ENCODE measurements at places on chromosomes 13 and 19.

DNA sequence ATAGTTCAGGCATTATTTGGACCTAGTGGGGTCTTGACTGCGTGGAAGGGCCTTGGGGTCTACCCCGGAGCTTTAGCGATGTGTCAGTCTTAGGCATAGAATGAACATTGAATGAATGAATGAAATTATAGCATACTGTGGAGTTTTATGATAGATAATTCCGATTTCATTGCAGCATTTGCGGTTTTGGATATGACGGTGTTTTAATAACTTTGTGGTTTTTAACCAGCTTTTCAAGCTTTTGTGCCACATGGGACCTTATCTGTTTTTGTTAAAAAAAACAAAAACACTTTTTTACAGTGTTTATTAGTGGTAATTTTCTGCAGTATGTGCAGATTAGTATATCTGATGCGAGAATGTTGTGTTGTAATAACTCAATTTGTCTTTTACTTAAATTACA, 696 bp downstream of the NUP58 start:
- DNase-seq, result no peak

DNA sequence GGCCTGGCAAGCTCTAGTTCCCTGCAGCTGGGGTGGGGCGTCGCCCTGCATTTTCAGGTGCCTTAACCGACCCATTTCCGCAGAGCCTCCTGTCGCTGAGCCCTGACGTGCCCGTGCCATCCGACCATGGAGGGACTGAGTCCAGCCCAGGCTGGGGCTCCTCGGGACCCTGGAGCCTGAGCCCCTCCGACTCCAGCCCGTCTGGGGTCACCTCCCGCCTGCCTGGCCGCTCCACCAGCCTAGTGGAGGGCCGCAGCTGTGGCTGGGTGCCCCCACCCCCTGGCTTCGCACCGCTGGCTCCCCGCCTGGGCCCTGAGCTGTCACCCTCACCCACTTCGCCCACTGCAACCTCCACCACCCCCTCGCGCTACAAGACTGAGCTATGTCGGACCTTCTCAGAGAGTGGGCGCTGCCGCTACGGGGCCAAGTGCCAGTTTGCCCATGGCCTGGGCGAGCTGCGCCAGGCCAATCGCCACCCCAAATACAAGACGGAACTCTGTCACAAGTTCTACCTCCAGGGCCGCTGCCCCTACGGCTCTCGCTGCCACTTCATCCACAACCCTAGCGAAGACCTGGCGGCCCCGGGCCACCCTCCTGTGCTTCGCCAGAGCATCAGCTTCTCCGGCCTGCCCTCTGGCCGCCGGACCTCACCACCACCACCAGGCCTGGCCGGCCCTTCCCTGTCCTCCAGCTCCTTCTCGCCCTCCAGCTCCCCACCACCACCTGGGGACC, 1.2 kb downstream of the ZFP36 start:
- no peak for DNase-seq

DNA sequence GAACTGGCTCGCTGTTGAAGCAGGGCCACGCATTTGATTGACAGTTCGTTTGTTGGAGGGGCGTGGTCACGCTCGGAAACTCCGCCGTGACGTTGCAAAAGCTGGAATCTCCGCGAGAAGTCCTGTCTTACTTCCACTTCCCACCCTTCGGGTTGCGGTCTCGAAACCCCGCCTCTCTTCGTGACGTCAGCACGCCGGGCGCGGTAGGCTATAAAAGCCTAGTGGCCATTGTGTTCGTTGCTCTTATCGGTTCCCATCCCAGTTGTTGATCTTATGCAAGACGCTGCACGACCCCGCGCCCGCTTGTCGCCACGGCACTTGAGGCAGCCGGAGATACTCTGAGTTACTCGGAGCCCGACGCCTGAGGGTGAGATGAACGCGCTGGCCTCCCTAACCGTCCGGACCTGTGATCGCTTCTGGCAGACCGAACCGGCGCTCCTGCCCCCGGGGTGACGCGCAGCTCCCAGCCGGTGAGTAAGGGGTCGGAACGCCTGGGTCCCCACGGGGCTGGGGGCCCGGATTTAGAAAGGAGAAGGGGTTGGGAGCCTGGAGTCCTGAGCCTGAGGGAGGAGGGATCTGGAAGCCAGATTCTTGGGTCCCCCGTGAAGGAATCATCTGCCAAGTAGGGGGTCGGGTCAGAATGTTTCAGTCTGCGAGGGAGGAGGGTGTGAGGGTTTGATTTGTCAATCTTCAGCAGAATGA, at the start of gene PPP1R15A:
TSS of gene PPP1R15A (plus strand) at position 240 of the 702 bp plus-strand sequence. CDS start 813 bp downstream, outside the sequence.
- peak; percentile 99 for DNase-seq

DNA sequence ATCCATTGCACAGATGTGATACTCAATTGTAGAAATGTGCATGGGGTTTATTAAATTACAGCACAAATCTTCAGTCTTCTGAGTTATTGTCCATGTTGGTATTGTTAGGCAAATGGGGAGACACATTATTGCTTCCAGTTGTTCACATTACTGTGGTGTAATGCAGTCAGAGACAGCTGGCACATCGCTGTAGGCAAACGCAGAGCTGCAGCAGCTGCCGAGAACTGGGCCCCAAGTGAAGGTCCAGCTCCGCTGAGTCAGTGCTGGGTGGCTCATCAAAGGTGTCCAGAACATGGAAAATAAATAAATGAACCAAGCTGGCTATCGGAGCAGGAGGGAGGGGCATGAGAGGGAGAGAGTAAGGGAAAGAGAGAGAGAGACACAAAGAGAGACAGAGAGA, 299.1 kb upstream of the OBI1 start:
- no peak for DNase-seq

DNA sequence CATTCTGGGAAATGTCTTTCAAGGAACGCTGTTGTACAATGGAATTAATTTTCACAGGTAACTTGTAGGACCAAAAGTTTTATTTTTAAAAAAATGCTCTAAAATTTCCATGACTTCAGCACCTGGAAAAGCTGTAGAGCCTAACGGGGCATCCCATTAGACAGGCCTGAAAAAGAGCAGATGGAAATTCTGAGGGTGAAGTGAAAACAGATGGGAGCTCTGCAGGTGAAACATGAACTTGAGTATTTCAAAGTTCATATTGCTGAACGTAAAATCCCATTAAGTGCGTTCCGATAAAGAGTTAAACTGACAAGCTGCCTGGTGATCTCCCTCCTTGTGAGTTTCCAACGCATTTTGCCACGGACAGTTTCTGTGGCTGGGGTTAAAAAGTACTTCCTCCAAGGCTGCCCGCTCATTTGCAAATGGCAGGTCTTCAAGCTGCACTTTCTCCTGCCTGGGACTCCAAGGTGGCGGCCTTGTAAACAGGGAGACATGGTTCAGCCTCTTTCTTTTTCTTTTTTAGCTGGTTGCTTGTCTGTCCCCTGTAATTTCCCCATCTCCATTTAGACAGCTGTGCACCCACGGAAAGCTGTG, 450.4 kb downstream of the FGF9 start:
- no peak for DNase-seq

- DNase-seq, result peak; percentile 2
These were observed at the start of gene CTXN1 for GRCh38 chr19:7926021-7926726. Gene CTXN1, minus strand, starts transcription at chr19:7926135. Its CDS starts 597 bp downstream, at chr19:7925538.

GRCh38 chr13:101915331-101915730, 462.9 kb downstream of the ITGBL1 start:
- peak; percentile 88 for DNase-seq

- DNase-seq, result no peak
These were observed 44.6 kb downstream of the ANKRD27 start for GRCh38 chr19:32630338-32630737.

- DNase-seq, result no peak
These were observed 2.0 kb downstream of the FBL start for GRCh38 chr19:39843919-39844793.

GRCh38 chr19:11361037-11361770, 6.0 kb downstream of the PLPPR2 start:
- no peak for DNase-seq

DNA sequence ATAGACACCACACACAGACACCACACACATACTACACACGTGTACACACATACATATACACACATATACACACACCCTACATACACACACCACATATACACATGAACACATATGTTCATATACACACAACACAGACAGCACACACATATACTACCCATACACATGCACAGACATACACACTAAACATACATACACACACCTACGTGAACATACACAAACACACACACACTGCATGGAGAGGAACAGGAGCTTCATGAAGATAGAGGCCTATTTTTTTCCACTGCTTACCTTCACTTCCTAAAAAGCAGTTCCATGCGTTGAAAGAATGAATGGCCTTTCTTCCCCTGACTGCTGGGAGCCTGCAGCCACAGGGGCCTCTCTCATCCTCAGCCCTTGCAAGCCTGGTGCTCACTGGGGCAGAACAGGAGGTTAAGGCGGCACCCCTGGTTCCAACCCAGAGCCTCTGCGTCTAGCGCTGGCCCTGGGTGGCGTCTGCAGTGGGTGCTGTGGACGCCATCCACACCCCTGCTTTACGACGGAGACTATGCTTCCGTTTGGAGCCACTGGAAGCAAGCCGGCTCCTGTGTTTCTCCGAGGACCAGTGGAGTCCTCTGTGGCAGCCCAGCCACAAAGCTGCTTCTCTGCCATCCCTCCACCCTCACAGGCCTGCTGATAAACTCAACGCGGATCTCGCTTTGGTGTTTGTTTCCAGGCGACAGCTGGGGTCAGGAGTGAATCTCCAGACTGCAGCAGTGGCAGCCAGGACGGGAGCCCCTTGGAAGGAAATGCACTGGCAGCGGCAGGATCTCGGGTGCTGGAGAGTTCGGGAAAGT, 1.9 kb upstream of the RASA3 start:
- no peak for DNase-seq

DNA sequence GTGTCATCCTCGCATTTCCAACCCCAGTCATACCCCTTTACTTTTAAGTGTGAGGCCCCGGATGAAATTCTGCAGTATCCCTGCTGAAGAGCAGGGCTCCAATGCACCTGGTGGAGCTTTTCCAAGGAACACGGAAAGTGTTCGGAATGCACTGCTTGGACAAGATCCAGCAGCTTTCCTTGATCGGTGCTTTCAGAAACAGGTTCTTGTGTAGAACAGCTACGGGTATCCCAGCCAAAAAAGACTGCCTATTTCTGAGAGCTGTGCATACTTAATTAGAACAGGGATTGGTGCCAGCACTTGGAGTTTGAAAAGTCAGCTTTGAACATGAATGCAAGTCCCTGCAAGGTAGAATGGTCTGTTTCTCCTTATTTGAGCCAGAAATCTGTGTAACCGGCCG, 87.2 kb upstream of the C1QTNF9B start:
- no peak for DNase-seq

- no peak for DNase-seq
These were observed 2.4 kb upstream of the RHPN2 start for GRCh38 chr19:33067121-33067520.

DNA sequence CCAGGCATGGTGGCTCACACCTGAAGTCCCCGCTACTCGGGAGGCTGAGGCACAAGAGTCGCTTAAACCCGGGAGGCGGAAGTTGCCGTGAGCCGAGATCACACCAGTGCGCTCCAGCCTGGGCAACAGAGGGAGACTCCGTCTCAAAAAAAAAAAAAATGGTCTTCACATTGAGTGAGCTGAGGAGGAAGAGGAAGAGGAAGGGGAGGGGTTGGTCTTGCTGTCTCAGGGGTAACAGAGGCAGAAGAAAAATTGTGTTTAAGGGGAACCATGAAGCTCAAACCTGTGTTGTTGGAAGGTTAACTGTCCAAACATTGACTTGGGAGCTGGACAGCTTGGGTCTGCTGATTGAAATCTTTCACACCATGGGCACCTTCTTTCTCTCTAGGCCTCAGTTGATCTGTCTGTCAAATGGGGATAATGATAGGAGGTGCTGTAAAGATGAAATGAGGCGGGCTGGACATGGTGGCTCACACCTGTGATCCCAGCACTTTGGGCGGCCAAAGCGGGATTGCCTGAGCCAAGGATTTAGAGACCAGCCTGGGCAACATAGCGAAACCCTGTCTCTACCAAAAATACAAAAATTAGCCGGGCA, 9.8 kb upstream of the SLC44A2 start:
- no peak for DNase-seq

GRCh38 chr19:10292789-10293636, 3.3 kb downstream of the ICAM5 start:
- DNase-seq, result no peak

GRCh38 chr19:32675720-32676185, at the start of gene RGS9BP:
Gene RGS9BP, plus strand, starts transcription at chr19:32675848. Its CDS starts 416 bp downstream, at chr19:32676264.
- DNase-seq, result peak; percentile 63

- DNase-seq, result no peak
These were observed 69.7 kb downstream of the UFM1 start for GRCh38 chr13:38419312-38419873.

- no peak for DNase-seq
These were observed 2.6 kb downstream of the ADAT3 start for GRCh38 chr19:1907563-1908363.

DNA sequence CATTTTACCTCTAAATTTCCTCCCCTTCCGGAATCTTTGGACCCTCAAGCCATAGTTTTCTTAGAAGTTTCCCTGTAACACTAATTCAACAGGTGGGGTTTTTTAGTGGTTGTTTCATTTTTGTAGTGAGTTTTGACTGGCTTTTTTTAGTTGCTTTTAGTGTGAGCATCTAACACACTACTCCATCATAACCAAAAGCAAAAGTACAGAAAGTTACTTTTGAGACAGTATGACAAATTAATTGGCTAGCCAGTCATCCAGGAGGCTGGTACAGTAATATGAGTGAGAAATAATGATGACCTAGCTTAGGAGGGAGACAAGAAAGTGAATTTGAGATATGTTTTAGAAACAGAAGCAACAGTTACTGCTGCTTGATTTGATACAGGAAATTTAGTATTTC, 71.5 kb downstream of the DNAJC15 start:
- DNase-seq, result no peak

GRCh38 chr19:40982594-40983101, 8.4 kb upstream of the CYP2B6 start:
- DNase-seq, result no peak

GRCh38 chr19:43552616-43553015, 19.6 kb downstream of the ZNF575 start:
- DNase-seq, result no peak

DNA sequence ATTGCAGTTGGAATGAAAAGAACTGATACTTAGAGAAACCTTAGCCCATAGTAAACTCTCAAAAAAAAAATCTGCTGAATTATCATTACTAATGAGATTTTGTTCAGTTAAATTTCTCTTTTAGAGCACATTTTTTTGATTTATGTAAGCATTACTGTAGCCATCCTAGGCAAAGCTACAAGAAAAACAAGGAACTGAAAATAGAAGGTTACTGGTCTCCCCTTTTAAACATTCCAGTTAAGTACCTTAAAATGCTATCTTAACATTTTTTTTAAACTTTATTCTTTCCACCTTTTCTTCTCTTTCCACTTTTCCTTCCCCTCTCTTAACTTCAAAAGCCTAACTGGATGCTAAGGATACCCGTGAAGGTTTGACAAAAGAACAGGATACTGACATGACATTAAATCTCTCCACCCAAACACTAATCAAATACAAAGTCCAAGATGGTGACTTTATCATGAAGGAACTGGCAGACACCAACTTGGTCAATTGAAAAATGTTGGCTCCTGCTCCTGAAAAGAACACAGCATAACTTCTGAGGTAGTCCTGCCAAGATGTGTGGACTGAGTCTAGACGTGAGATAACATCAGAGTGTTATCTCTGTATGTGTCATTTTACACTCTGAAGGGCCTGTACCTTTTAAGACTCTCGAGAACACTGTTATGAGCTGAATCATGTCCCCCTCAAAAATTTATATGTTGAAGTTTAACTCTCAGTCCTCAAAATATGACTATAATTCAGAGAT, 29.5 kb upstream of the SACS start:
- no peak for DNase-seq

GRCh38 chr13:62357887-62358645, 942.4 kb upstream of the PCDH20 start:
- DNase-seq, result no peak

GRCh38 chr13:61136515-61136914, 279.1 kb downstream of the PCDH20 start:
- DNase-seq, result no peak
